SW 1271 (cell line): ENCODE measurements at places on chromosomes 12 and 14.

DNA sequence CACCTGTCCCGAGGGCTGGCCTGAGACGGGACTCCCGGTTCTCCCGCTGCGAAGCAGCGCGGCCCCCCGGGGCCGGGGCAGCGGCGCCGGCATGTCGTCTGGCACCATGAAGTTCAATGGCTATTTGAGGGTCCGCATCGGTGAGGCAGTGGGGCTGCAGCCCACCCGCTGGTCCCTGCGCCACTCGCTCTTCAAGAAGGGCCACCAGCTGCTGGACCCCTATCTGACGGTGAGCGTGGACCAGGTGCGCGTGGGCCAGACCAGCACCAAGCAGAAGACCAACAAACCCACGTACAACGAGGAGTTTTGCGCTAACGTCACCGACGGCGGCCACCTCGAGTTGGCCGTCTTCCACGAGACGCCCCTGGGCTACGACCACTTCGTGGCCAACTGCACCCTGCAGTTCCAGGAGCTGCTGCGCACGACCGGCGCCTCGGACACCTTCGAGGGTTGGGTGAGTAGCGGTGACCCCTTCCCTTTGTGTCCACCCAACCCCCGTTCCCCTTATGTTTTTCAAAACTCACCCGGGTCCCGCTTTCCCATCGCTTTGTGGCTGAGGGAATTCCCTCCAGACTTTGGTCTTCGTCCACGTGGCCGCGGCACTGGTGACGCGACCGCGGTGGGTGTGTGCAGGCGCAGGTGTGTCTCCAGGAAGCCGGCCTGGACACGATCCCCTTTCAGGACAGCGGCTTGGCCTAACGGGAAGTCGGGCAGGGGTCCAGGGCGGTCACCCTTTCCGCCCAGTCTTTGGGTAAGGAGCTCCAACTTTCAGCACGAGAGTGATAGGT is 826 bp downstream of the PRKCH start:
- no peak for DNase-seq

DNA sequence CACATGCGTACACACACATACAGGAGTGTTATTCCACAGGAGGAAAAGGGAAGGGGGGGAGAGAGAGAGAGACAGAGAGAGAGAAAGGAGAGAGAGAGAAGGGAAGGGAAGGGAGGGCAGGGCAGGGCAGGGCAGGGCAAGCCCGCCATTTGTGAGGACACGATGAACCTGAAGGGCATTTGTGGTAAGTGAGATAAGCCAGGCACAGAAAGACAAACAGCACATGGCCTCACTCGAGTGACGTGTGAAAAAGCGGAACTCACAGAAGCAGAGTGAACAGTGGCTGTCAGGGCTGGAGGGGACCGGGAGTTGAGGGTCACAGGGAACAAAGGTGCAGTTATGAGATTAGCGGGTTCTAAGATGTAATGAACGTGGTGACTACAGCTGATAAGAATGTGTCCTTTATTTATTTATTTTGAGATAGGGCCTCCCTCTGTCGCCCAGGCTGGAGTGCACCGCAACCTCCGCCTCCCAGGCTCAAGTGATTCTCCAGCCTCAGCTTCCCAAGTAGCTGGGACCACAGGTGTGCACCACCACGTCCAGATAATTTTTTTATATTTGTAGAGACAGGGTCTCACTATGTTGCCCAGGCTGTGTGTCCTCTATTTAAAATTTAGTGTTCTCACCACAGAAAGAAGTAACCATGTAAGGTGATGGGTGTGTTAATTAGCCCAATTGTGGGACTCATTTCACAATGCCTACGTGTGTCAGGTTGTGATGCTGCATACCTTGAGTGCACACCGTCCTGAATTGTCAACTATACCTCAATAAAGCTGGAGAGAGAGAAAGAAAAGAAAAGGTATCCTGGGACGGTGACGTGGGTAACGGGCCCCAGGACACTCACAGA is 18.7 kb upstream of the FBRSL1 start:
- DNase-seq: no peak

DNA sequence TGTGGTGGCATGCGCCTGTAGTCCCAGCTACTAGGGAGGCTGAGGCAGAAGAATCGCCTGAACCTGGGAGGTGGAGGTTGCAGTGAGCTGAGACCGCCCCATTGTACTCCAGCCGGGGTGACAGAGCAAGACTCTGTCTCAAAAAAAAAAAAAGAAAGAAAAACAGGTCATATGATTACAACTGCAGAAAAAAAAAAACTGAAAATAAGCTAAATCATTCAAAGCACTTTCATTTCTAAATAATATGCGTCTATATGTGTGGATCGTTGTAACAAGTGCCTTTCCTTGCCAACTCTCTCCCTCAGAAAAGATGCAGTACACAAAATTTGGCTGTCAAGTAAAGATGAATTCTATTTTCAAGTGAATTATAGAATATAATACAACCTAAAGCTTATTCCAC is 42.4 kb downstream of the ATXN2 start:
- DNase-seq: no peak

DNA sequence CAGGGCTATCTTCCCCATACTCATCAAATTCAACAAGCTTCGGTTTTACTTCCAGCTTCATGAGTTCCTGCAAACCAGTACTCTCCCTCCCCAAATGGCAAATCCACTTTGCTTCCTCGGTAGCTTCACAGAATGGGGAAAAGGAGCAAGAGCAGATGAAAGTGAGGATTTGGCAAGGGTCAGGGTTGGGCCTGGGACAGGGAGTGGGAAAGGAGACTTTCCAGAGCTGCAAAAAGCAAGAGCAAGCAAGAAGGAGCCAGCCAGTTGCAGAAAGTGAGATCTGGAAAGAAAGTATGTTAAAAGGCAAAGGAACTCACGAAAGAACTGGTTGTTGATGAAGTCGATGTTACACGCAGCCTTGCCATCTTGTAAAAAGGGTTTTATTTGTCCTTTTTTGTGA is 522.8 kb upstream of the TBX3 start:
- no peak for DNase-seq

- no peak for DNase-seq
These were observed 59.5 kb downstream of the SYNE2 start for GRCh38 chr14:63912286-63912685.

DNA sequence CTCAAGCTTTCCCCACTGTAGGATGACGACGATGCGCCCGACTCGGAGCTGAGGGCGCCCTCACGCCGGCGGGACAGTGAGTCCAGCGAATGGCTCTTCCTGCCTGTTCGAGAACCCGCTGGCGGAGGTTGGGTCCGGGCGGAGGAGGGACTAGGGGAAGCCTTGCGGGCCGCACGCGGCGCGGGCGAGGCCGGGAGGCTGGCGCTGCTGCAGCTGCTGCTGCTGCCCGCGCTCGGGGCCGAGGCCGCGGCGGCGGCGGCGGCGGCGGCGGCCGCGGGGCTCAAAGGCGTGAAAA is 1.9 kb downstream of the CCDC177 start:
- no peak for DNase-seq

DNA sequence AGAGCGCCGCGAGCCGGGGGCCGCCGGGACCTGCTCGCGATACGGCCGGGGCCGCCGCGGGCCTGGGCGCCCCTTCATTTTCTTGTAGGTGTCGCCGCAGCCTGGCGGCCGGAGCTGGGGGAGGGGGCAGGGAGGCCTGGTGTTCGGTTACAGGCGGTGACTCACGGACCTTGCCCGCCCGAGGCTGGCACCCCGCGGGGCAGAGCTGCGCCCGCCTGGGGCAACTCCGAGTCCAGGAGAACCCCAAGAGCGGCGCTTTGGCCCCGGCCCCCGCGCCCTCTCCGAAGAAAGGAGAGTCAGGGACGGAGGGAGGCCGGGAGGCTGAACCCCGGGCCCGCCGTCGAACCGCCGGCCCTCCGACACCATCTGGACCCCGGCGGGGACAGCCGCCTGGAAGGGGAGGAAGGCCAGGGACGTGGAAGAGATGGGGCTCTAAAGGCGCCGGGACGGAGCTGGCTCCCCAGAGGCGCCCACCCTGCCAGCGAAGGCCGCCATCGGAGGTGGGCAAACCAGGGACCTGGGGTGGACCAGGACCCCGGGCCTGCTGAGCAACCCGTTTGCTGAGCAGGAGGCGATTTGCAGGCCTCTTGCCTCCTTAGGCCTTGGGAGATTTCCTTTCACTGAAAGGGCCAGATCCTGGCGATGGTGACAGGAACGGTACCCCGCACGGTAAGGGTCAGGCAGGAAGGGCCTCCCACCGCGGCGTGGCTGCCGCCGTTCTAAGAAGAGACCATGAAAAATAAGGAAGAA is 843 bp upstream of the NUAK1 start:
- peak; percentile 58 for DNase-seq

GRCh38 chr12:47867495-47867941 is 37.3 kb downstream of the VDR start:
- no peak for DNase-seq

- DNase-seq: no peak
These were observed 8.7 kb upstream of the GPX2 start for GRCh38 chr14:64951291-64951690.

DNA sequence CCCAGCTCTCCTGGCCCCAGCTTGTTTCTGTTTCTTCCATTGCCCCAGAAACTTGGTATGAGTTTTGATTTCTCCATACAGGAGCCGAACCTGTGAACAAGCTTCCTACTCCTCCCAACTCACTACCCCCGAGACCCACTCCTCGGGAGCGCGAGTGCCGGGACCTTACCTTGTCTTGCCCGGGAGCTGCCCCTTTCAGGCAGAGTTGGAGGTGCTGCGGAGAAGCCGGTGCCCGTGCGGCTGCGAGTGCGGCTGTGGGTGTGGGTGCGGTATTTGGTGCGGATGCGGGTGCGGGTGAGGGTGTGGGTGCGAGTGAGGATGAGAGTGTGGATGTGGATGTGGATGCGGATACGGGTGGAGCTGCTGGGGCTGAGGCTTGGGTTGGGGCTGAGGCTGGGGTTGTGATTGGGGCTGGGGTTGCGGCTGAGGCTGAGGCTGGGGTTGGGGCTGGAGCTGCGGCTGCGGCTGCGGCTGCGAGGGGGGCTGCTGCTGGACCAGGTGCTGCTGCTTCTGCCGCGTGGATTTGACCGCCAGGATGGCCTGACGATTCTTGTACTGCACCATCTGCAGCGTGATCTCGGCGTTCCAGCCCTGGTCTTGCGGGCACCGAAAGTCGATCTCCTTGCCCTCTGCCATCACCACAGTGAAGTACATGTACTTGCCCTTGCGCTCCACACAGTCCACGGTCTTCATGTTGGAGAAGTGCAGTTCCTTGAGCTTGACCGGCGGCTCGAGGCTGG is 1.1 kb downstream of the PHLDA1 start:
- no peak for DNase-seq

- no peak for DNase-seq
These were observed 17.7 kb downstream of the NOC4L start for GRCh38 chr12:132161796-132162507.

DNA sequence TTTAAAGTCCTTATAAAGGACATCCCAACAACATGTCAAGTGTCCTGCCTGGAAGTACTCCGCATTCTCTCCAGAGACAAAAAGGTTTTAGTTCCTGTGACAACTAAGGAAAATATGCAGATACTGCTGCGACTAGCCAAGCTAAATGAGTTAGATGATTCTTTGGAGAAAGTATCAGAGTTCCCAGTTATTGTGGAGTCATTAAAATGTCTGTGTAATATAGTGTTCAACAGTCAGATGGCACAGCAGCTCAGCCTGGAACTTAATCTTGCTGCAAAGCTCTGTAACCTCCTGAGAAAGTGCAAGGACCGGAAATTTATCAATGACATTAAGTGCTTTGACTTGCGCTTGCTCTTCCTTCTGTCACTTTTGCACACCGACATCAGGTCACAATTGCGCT is 40.2 kb downstream of the RIC8B start:
- no peak for DNase-seq

DNA sequence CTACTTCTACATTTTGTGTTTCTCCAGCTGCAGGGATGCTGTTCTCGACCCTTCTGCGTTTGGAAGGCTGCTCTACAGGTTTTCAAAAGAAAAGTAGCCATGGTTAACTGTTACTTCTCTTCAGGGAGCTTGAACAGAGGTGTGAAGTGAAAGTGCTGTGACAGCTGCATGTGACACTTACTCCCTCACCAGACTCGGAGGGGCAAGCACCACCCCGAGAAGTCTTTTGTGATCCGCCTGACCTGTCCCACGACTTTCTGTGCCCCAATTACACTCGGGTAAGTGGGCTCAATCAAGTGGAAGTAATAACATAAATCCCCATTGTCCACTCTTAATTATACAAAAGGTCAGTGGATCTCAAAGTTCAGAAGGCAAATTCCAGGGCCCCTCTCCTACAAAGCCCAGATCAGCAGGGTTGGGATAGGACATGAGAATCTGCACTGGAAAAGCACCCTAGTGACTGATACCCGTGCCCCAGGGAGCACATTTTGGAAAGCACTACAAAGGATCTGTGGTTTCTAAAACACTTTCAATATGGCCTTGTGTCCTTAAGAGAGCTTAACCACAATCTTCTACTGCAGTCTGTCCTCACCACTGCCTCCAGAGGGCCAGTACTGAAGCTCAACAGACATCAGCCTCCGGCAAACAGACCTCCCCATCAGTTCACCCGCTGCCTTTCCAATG is 11.5 kb downstream of the FICD start:
- no peak for DNase-seq

- no peak for DNase-seq
These were observed 38.7 kb downstream of the ARID2 start for GRCh38 chr12:45768194-45768593.

GRCh38 chr14:35829449-35829848 is 3.3 kb downstream of the BRMS1L start:
- DNase-seq: no peak

GRCh38 chr14:94375552-94376107 is 12.8 kb downstream of the SERPINA1 start:
- DNase-seq: no peak

GRCh38 chr12:47216150-47216677 is 136.5 kb upstream of the AMIGO2 start:
- DNase-seq: no peak

DNA sequence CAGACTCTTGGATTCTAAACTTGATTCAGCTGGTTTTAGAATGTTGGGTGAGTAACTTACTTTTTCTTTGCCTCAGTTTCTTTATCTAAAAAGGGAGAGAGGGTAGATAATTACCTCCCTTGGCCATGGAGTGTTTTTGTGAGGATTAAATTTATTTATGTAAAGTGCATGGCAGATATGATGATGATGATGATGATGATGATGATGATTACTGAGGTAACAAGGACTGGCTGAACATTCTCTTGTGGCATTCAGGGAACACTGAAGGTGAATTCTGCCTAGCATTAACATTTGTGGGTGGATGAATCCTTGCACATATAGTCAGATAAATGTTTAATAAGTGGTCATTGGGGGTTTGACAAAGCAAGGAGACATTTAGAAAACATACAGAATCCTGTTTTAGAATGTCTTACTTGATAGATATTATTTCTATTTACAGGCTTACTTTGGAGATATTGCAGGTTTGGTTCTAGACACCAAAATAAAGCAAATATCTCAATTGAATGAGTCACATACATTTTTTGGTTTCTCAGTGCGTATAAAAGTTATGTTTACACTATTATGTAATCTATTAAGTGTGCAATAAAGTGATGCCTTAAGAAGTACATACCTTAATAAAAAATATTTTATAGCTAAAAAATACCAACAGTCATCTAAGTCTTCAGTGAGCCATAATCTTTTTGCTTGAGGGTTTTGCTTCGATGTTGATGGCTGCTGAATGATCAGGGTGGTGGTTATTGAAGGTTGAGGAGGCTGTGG is 123.2 kb downstream of the SNAPC1 start:
- DNase-seq: no peak

GRCh38 chr12:54215989-54216796 is 27.4 kb upstream of the SMUG1 start:
- no peak for DNase-seq

- no peak for DNase-seq
These were observed 51.4 kb downstream of the FBXW8 start for GRCh38 chr12:116962197-116962596.

- DNase-seq: no peak
These were observed 14.2 kb downstream of the NOXRED1 start for GRCh38 chr14:77409131-77409533.

- DNase-seq: no peak
These were observed 7.1 kb upstream of the MRPL52 start for GRCh38 chr14:22822571-22823098.
